ENCODE measurements at places on chromosomes 12 and 14.
A peak's percentile ranks its signal among the peaks of the same experiment; 100 is the strongest.

DNA sequence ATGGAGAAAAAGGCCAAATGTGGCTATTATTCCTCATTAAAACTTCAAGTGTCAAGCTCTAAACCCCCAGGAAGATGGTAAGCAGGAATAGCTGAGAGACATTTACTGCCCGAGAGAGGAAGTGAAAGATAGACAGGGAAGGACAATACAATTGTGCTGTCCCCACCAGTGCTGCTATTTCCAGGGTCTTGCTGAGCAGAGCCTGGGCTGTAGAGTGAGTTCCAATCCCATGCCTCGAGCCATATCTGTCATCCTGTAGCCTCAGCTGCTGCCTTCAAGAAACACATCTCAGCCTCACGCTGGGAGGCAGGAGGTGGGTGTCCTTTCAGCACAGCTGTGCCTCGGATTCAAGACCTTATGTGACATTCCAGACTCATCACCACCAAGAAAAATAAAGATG lies 114.0 kb downstream of the RPAP3 start:
- DNase-seq, result no peak

DNA sequence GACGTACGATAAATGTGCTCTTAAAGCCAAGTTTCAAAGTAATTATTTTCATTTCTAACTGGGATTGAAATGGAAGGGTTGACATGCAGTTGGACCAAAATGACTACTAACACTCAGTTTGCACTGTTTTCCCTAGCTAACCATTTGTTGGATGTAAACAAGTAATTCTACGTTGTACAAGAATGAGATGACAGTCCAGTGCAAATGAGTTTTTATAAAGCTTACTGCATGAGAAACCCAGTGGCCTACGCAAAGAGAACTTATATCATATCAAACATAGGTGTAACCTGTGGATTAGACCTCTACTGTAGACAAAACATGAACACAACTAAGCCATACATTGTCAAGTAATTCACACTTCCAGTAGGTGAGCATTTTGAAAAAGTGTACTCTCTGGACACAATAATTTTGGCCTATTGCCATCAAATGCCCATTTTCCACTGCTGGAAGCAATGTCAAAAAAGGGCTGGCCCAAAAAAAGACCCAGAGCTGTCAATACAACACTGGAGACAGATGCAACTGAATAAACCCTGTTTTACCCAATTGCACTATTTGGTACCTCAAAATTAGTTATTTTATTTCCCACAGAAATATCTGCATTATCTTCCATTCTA lies 12.8 kb downstream of the SLC38A2 start:
- no peak for DNase-seq

DNA sequence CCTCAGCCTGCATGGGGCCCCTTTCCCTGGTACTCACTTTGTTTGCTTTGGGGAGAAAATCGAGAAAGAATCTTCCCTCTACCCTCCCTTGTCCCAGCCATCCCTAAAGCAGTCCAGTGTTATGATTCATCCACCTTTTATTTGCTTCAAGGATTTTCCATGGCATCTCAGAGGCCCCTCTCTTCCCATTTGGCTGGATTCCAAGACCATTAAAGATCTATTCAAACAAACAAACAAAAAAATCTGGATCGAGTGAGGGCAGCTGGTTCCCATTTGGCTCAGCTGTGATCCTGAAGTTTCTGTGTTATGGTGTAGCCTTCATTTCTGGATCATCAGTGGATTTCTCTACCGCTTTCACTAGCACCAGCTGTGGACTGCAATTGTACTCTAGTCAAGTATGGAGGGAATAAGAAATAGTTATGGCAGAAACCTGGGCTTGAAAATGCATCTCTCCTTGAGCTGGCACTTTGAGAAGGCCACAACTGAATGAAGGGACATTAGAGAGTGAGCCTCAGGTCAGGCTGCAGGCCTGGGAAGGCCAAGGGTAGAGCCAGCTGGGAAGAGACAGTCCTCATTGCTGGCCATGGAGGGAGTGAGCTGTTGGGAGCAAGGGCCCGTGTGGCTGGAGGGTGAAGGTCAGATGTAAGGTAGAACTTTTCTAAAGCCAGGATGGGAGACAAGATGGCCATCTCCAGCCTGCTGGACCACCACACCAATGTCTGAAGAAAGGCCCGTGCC lies 13.7 kb downstream of the KRT71 start:
- no peak for DNase-seq

DNA sequence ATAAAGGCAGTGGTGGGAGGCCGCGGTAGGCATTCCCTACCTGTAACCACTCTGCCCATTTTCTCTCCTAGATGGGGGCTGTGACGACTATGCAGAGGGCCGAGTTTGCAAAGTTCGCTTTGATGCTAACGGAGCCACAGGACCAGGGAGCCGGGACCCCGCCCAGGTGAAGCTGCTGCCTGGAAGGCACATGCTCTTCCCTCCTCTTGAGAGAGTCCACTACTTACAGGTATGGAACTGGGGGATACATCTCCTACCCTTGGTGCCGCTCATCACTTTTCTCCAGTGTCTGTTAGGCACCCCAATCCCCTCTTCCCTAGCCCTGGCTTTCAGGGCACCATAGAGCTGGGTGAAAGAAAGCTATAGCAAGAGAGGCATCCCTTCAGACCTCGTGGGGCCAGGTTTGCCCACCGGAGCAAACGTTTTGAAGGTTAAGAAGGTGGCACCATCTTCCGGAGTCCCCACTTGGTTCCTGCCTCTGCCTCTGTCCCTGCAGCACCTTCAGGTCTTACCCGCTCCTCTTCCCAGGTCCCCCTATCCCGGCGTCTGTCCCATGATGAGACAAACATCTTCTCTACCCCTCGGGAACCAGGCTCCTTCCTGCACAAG lies 2.0 kb upstream of the P3H3 start:
- no peak for DNase-seq

- peak; percentile 38 for DNase-seq
Measured at GRCh38 chr14:94946244-94946643, 176.3 kb upstream of the GSC start.

- no peak for DNase-seq
Measured at GRCh38 chr14:20732477-20732876, 13.2 kb upstream of the EDDM3A start.

DNA sequence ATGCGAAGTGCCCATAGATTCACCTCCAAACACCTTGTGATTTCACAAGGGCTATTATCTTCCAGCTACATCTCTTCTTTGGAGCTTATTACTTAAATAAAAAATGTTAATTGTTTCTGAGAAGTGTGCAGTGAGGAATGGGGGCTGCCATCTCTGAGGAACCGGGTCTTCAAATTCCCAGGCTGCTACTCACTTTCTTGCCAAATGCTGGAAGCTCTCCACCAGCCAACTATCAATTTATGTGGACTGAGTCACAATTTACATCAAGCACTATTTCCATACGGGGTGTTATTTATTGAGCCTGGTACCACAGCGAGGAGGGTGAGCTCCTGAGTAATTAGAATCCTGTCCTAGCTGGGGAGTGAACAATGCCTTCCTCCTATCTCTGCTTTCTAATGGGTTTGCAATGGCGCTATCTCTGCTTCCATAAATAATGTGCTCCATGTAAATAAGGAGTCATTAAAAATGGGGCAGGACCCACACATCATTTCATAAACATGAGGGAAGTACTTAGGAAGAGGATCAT lies 898.3 kb downstream of the VRK1 start:
- DNase-seq, result no peak

DNA sequence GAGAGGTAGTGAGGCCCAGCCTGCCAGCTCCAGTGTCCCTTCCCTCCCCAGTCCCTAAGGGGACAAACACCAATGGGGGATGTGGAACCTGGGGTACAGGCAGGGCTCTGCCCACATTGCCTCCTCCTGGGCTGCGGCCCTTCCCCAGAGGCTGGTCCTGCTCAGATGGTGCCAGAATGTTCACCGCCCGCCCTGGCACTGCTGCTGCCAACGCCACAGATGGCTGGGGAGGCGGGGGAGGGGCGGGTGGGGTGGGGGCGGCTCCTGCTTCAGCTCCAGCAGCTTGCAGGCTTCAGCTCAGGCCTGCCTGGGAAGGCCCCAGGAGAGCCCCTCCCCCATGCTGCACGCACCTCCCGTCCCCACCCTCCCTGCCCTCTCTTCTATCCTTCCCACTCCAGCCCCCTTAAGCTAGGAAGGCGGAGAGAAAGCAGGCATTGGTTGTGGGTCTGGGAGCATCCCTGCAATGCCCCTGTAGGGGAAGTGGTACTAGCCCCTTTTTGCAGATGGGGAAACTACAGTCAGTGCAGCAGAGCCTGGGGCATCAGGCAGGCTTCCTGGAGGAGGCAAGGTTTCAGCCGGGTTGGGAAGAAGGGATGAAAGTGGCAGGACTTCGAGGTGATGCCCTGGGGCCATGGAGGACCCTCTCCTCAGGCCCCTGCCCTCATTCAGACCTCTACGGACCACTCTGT lies 2.0 kb upstream of the BEGAIN start:
- DNase-seq, result no peak

DNA sequence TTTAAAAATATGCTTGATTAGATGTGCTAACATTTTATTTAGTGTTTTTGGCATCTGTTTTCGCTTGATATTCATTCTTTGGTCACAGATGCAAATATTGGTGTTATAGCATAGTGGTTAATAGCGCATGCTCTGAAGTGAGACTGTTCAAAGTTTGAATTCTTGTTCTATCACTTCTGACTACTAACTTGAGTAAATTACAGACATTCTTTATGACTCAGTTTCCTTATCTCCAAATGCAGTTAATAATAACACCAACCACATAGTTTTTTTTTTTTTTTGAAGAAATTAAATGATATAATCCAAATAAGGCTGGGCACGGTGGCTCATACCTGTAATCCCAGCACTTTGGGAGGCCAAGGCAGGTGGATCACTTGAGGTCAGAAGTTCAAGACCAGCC lies 81.0 kb downstream of the TMX1 start:
- no peak for DNase-seq

DNA sequence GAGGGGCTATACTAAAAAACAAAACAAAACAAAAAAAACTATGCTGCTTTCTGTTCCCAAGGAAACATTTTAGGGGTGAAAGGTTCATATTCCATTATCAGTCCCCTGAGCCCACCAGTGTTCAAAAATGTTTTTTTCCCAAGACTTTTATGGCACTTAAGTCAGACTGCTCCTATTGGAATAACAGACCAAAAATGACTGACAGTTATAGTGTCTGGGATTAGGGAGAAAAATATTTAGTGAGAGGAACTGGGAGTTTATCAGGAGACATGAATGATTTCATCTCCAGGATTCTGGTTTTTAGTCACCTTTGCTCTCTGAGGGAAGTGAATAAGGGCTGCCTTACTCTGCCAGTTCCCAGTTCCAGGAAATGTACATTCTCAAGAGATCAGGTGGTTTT lies 68.0 kb downstream of the PDE3A start:
- DNase-seq, result no peak

GRCh38 chr14:23307687-23308644 lies 1.3 kb downstream of the BCL2L2 start:
- no peak for DNase-seq

GRCh38 chr12:108886873-108887629 lies 7.2 kb downstream of the DAO start:
- no peak for DNase-seq

DNA sequence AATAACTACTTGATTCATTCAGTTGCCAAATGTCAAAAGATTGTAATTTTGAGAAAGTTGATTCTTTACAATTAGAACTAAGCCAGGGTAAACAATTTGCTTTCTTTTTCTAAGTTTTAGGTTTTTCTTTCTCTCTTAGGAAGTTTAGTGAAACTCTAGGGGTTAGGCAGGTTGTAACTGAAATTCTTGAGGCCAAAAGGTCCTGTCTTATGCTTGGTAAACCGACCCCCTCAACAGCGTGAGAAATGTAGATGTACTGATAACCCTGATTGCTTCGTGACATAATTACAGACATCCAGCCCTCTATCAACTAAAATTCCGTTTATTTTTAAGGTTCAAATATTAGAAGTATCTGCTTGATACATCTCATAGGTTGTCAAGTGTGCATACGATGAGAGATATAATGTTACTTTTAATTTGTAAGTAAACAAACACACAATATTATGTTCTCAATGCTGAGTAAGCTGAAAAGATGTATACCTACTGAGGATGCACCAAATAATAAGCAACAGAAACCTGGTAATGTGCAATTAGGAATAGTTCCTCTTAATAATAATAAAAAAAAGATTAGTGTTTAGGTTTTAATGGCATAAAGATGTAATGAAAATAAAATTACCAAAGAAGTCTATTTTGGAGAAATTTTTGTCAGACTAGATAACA lies 7.2 kb downstream of the FUT8 start:
- DNase-seq, result no peak

GRCh38 chr12:106321139-106321850 lies 18.8 kb downstream of the TCP11L2 start:
- no peak for DNase-seq

DNA sequence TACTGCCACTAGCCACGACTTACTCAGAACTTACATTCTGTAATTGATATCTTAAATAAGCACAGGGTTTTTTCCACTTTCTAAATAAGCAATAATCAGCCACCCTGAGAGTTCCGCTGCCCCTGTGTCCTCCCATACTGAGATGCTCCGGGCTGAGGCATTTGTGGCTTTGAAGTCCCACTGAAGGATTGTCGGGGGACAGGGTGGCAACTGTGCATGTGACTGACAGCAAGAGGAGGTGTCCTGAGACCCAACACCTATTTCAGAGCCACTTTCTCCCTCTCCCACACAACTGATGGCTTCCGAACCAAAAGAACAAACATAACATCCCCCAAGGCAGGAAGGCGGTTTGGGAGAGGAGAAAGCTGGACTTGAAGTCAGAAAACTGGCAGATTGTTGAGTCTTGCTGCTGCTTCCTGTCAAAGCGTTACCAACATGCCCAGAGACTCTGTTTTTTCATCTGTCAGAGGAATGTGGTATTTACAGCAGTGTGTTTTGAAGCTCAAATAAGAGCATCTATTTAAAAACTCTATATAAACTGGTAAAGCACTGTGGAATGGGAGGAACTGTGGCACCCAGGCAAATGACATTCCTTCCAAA lies 157.9 kb upstream of the FKBP4 start:
- DNase-seq, result no peak

GRCh38 chr12:94386422-94386821 lies 73.2 kb downstream of the CEP83 start:
- DNase-seq, result no peak

DNA sequence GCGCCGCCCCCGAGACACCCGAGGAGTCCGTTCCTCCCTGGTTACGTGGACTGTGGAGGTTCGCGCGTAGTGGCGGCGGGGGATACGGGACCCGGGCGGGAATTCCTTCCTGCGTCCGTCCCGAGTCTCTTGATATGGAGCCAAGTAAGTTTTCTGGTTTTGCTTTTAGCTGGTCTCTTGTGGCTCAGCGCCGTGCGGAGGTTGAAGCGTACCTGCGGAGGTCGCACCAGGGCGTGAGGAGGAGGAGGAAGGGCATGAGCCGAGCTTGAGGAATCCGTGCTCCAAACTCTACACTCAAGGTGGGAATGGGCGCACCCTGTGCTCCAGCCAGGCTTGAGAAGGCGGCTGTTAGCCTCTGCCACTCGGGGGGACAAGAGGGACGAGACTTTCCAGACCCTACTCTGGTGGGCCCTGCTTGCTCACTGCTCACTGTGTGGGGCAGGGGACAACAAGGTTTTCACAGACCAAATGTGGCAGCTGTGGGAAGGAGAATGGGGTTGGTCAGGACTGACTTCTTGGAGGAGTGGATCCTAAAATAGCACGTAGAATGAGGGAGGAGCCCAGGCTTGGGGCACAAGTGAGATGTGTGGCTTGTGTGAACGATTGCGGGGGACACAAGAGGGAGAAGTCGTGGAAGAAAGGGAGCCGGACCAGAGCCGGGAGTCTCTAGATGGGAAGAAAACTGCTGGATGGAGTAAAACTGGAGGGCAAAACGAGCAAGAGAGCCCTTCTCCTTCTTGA lies 577 bp downstream of the ATG101 start:
- peak; percentile 5 for DNase-seq

- DNase-seq, result no peak
Measured at GRCh38 chr14:21406213-21406612, 22.4 kb upstream of the SUPT16H start.

GRCh38 chr14:57492859-57493258 lies 798 bp downstream of the CCDC198 start:
- no peak for DNase-seq

All from activated CD4-positive, alpha-beta T cell treated with anti-CD3 and anti-CD28 coated beads, Interleukin-2, Interleukin-6, amounts not matched to agents 100 ng/mL and 50 ng/mL, durations not matched to agents 16 hours and 8 hours (primary cell).